ENCODE measurements at places on chromosomes 5 and 9.

DNA sequence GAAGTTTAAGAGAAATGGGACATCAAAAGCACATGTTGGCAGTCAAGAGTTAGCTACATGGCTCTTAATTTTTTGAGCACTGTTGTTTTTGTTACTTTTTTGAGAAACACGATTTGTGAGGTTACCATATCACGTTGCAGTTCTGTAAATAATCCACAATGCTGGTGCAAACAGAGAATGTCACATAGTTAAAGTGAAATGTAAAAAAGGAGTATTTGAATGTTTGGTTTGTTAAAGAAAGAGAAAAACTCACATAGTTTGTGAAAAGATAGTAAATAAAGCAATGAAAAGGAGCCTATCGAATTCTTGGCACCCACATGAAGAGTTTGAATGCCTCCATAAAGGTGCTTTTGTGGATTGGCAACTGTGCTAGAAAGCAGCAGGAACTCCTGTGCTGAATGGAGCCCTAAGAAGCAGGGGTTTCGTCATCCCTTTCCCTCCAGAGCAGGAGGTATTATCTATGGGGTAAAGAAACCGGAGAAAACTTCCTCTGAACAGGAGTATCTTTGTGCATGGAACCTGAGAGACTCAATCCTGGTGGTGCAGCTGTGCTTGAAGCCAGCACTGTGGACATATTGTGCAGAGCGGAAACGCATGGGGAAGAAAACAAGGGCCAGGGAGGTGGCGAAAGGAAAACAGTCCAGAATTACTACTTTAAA, 148.5 kb upstream of the OTULINL start:
- DNase-seq: no peak

GRCh38 chr5:133287500-133287899, 235.7 kb downstream of the HSPA4 start:
- DNase-seq: no peak

DNA sequence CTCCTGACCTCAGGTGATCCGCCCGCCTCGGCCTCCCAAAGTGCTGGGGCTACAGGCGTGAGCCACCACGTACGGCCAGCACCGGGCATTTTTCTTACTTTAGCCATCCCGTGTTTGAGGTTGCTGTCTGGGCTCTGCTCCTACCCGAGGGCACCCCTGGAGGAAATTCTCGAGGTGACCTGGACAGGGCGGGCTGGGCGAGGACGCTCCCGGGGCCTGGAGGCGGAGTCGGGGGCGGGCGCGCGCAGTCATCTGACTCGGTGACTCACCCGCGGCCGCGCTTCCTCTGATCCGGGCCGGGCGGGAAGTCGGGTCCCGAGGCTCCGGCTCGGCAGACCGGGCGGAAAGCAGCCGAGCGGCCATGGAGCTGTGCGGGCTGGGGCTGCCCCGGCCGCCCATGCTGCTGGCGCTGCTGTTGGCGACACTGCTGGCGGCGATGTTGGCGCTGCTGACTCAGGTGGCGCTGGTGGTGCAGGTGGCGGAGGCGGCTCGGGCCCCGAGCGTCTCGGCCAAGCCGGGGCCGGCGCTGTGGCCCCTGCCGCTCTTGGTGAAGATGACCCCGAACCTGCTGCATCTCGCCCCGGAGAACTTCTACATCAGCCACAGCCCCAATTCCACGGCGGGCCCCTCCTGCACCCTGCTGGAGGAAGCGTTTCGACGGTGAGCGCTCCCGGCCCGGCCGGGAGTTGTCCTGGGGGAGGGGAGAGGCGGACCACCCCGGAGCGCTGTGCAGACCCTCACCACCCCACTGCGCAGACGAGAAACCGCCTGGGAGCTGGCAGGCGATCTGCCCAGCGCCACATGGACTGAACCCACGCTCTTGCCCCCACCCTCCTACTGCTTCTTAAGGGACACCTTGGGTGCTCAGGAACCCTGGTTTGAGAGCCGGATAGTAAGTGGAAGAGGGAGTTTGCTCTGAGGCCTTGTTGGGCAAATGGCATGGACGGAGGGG, at the start of gene HEXB:
Gene HEXB (plus strand): TSS at position 334 of the 952 bp plus-strand sequence. CDS start 28 bp downstream, at position 362.
- DNase-seq: peak; percentile 91

DNA sequence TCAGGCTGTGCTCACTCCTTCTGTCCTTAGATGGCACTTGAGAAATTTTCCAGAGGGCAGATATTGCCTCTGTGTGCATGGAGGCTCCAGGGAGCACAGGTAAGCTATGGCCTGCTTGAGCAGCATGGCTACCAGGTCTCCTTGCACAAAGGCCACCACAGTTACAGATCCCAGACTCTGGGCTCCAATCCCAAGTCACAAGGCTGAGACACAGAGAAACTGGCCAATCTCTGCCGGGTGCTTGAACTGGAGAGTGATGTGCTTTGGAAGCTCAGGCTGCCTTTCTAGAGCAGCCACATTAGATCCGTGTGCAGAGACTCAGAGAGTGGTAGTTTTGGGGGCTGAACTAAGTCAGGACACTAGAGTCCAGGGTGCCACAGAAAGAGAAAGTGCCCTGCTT, 145.7 kb downstream of the SEMA6A start:
- DNase-seq: no peak

DNA sequence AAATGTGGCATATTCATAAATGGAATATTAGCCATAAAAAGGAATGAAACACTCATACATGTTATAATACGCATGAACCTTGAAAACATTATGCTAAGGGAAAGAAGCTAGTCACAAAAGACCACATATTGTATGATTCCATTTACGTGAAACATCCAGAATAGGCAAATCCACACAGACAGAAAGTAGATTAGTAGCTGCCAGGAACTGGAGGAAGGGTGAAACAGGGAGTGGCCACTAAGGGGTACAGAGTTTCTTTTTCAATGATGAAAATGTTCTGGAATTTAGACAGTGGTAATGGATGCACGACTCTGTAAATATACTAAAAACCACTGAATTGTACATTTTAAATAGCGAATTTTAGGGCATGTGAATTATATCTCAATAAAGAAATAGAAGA, 39.4 kb downstream of the STRBP start:
- no peak for DNase-seq

DNA sequence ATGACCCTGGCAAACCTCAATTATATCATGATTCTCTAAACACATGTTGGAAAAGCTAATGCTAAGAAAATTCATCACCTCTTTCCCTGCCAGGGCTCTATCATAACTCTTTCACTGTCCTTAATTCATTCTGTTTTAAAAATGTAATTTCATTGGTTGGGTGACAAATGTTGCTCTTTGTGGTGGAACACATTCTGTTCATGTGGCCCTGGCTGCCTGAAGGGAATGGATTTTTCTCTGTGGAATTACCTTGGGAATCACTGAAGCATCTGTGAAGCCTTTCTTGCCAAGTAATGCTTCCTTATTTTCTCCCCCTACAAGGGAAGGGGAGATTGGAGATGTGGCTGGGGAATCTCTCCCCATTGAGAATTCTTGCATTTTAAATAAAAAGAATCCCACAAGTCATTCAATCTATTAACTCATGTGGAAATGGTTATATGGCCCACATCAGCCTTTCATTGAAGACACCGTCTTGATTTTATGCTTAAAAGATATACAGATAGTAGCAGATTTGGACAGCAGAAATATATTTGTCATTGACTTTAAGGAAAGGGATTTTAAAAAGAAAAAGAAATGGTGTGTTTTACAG, 201.8 kb upstream of the NMUR2 start:
- DNase-seq: no peak

- no peak for DNase-seq
These were observed 53.5 kb downstream of the BNC2 start for GRCh38 chr9:16817002-16817401.

DNA sequence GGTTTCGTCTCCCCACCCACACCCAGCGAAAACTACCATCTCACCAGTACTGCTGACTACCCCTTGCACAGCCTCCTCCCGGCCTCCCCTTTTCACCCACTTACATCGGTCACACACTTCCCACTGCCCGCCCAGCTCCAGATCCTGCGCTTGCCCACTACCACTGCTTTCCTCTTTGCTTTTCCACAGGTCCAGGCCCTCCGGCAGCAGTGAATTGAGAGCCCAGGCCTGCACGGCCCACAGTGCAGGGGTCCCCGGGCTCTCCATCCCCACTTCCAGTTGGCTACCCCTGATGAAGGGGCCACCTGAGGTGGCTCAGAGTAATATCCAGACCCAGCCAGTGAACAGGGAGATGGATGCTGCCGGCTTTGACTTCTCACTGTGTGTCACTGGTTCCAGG, 120.2 kb upstream of the FSTL4 start:
- DNase-seq: no peak

DNA sequence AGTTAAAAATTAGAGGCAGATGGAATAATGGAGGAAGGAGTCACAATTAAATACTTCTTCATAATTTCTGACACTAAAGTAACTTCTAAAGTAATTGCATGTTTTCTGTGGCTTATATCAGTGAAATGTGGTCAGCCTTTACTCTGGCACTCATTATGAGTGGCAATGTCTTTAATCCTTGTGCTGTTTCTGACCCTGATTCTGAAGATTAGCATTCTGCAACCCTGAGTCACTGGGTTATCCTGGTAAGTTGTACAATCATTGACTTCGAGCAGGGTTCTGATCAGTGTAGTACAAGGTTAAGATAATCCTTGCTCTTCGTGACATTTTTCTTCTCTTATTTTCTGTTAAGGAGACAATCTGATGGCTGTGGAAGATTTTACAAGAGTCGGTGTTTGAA, 379.4 kb upstream of the RORB start:
- no peak for DNase-seq

DNA sequence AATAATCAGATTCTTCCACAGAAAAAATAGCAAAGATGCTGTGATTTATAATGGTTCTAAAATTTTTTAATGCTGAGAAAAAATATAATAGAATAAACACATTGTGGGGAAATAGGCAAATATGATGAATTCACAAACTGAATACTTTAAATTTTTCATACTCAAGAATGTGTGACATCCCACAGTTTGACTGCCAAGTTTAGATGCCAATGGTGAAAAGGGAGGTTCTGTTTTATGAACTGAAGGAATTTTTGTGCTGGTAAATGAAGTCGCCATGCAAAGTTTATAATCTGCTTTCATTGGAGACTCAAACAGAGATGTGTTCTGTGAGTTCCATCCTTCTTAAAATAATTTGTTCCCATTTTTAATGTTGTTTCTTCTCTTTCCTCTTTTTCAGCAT, 367.5 kb upstream of the ADAMTS16 start:
- no peak for DNase-seq

DNA sequence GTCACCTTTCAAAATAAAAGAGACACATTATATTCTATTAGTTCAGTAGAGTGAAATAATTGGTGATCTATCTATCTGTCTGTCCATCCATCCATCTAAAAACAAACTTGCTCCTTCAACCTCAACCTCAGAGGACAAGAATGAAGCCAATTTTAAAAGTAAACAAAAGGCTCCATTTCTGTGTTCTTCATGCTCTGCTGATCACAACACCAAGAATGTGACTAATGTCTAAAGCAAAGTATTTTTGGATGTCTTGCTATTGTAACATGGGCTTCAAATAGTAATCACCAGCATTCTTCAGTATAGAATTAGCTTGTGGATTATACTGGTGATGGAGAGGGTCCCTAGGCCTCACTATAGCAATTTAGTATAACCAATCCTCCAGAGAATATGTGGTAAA, 1304.4 kb downstream of the MAT2B start:
- no peak for DNase-seq

DNA sequence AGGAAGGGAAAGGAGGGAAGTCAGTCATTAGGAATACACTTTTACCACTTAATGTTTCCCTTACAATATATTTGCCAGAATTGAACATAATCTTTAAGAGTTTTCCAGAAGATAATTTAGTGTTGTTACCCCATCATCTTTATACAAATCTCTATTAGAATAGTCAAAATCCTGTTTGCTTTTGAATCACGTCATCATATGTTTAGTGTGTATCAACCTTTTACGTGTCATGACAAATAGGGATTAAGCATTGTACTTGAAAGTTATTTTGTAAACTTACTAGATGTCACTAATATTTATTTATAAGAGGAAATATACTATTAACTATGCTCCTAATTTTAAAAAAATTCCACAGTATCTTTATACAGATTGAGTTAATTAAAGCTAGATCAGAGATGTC, 1899.5 kb downstream of the MAT2B start:
- no peak for DNase-seq
